ENCODE measurements at places on chromosomes 11 and 22.

- no peak for DNase-seq
Observed at GRCh38 chr11:20310137-20310536, 53.4 kb upstream of the HTATIP2 start.

DNA sequence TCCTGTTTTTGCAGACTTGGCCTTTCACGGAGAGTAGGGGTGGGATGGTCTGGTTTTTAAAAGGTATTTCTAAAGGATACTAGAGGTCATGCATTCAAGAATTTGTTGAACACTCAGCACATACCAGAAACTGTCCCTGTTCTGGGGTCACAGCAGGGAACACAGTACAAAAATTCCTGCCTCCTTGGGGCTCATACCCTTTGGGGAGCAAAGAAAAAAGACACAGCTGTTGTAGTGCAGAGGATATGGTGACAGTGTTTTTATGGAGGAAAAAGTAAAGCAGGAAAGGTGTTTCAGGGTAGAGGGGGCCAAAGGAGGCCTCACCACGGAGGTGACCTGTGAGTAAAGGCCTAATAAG lies 8.4 kb downstream of the SLC3A2 start:
- DNase-seq, result no peak

GRCh38 chr11:95445746-95446333 lies 214.8 kb upstream of the SESN3 start:
- DNase-seq, result no peak

GRCh38 chr22:23781065-23781464 lies 5.7 kb upstream of the SMARCB1 start:
- DNase-seq, result no peak
